ENCODE measurements at places on chromosomes 1 and 21. TPM values are rescaled to one million over a fixed set of nuclear protein-coding genes. Genes with fewer than 3 reads are reported as not detected.

INAVA gene
- polyA plus RNA-seq, result 22.1 TPM

IL22RA1 gene
- 1.4 TPM for polyA plus RNA-seq

FAM177B gene
- not detected for polyA plus RNA-seq

ACTA1 gene
- 1.2 TPM for polyA plus RNA-seq

INTS11 gene
- polyA plus RNA-seq, result 73.6 TPM

ADAM30 gene
- not detected for polyA plus RNA-seq

Measured in kidney (tissue), 22 donors.